ENCODE measurements at places on chromosomes 4 and X.

DNA sequence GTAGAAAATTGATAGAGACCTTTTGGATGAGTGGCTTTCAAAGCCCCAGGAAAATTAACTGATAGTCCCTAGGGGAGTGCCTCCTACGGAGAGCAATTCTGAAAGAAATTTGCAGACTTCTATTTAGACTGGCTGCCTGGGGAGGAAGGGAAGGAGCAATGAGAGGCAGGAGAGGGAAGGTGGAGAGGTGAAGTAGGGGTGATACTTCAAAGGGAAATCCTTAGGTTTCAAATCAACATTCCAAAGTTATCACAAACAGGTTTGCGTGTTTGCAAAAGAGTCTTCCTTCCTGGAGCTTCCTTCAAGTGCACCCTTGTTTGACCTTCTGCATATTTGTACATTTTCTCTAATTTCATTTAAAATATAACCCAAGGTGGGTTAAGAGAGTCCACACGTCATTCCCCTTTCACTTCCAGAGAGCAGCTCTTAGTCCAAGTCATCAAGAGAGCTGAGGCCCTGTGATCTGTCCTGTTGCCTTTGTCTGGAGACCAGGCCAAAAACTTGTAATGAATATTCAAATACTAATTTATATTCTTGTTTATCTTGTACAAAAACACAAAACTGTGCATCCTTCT lies 157.8 kb downstream of the CLCN4 start:
- no peak for DNase-seq

DNA sequence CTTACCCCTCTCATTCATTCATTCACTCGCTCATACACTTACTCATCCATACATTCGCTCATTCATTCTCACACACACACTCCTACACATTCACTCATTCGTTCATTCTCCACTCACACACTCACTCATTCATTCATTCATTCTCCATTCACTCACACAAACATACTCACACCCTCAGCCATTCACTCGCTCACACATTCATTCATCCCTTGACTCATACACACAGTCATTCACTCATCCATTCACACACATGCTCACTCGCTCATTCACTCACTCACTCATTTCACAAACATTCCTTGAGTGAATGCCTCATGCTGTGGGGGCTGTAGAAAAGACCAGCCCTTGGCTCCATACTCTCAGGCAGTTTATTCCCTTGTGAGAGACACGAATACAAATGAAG lies 151.1 kb upstream of the MAMLD1 start:
- no peak for DNase-seq

DNA sequence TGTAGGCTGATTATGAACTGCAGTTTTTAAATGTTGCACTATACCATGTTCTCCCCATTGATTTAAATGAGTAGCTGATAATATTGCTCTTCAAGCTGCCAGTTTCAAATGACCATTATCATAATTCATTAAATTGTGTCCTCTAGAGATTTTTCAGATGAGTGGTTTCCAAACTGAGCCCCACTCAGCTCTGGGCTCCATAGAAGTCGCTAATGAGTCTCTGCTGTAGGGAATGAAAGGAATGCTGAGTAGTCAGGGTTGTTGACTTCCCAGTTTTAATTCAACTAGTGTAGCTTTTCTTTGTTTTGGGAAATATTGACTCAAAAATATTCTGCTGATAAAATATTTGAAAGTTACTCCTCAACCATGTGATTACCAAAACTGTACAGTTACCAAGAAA lies 1081.1 kb downstream of the ARAP2 start:
- DNase-seq: no peak

- DNase-seq: no peak
Observed at GRCh38 chrX:144768540-144768939, 478.8 kb upstream of the SPANXN1 start.

GRCh38 chrX:154486052-154486395 lies 391 bp downstream of the UBL4A start:
- no peak for DNase-seq

GRCh38 chrX:7219153-7219705 lies 71.3 kb upstream of the PUDP start:
- no peak for DNase-seq

DNA sequence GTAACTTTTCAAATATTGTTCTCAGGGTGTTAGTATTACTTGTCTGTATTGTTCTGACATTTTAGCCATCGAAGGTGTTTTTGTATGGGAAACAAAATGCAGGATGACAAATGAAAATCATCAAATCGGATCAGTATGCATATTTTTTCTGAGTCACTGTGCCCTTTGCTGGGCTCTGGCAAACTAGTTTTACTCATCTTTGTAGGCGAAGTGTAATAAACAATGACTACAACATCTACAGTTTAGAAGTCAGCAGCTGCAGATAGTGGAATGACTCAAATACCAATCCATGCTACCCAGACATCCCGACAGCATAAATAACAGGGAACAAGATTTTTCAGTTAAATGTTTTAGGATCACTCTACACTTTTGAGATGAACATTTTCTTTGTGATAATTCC lies 557.3 kb upstream of the TENM3 start:
- DNase-seq: no peak

GRCh38 chr4:25874655-25875054 lies 11.9 kb upstream of the SEL1L3 start:
- no peak for DNase-seq

DNA sequence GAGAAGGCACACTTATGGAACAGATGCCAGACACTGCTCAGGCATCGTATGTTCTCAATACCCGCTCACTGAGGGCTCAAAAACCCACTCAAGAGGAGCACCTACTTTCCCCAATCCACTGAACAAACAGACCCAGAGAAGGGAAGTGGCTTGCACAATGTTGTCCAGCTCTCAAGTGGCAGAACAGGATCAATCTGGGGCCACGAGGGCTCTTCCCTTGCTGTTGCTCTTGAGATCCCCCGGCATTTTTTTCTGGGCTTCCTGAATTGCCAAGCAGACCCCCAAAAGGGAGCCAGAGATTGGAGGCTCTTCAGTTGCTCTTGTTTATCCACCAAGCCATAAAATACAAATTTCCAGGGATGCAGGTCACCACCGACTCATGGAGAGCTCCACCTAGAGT lies 35.7 kb downstream of the IDS start:
- DNase-seq: no peak

DNA sequence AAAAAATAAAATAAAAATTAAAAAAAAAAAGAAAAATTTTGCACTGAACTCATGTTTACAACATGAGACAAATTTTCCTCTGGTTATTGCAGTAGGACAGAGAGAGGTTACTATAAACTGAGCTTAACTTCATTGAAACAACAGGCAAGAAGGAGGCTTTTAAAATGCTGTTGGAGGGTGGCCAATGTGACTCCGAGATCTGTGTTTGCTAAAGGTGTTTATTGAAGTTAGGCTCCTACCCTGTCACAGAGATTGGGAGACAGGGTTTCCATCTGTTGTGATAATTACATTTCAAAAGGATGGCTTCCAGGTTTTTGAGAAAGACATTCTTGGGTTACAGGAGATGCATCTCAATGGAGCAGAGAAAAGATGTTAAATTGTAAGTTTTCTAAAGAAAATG lies 370.5 kb upstream of the HS3ST1 start:
- DNase-seq: no peak

DNA sequence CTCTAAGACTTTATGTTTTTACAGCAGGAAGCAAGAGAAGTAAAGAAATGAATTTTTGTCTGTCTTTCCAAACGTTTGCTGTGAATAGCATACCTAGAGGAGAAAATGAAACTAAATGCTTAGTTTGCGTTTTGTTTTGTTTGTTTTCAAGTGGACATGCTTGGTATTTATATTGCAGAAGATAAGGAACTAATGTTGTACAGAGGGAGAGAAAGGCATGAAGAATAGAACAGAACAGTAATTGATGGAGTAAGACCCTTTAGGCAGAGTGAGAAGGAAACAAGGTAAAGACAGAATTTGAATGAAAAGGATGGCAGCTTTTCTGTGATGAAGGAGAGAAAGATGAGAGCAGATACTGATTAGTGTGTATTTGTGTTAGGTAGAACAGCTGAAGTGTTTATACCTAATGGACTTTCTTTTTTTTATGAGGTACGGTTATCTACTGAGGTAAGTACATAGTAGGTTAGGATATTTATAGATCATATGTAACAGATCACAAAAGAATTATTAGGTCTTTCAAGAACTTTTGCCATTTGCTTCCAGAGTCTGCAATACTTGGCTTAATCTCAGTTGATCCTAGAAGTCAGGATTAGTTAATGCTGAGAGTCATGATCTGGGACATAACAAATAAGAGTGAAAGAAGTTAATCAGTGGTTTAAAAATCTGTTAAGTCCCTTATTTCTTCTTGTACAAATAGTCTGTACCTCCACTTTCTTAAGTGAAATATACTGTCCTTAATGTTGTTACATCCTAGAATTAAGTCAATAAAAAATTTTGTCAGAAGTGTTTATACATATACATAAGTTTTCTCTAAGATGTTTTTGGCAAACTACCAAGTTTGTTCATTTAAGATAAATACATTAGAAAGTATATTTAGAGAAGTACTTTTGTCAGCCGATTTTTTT lies 36.8 kb downstream of the FABP2 start:
- peak; percentile 27 for DNase-seq

Data from CD4-positive, alpha-beta T cell treated with Interleukin-4 for 1 hour (primary cell).